ENCODE measurements at places on chromosomes 5 and 9.

GRCh38 chr5:139482050-139482889, at the start of gene STING1:
STING1 (minus strand) TSS chr5:139482758; CDS start chr5:139481704, 1,054 bp downstream.
- H3K4me1 ChIP-seq = no peaks in the 10 kb centered on the region
- peak within 1 kb of the TSS; percentile 94 for H3K27ac ChIP-seq
- H3K4me3 ChIP-seq = peak within 1 kb of the TSS; percentile 54

GRCh38 chr5:125497651-125498050, 751.2 kb upstream of the ZNF608 start:
- no peak overlapping the region for H3K27ac ChIP-seq
- DNase-seq = no peak
- no peak overlapping the region for H3K4me3 ChIP-seq

- no peaks in the 10 kb centered on the region for H3K36me3 ChIP-seq
- peaks cover 9% of the 10 kb centered on the region for H3K4me1 ChIP-seq
- DNase-seq = no peak
- H3K27me3 ChIP-seq = no peaks in the 10 kb centered on the region
- H3K4me3 ChIP-seq = no peak overlapping the region
Observed at GRCh38 chr5:110968246-110969005, 103.1 kb upstream of the TSLP start.

DNA sequence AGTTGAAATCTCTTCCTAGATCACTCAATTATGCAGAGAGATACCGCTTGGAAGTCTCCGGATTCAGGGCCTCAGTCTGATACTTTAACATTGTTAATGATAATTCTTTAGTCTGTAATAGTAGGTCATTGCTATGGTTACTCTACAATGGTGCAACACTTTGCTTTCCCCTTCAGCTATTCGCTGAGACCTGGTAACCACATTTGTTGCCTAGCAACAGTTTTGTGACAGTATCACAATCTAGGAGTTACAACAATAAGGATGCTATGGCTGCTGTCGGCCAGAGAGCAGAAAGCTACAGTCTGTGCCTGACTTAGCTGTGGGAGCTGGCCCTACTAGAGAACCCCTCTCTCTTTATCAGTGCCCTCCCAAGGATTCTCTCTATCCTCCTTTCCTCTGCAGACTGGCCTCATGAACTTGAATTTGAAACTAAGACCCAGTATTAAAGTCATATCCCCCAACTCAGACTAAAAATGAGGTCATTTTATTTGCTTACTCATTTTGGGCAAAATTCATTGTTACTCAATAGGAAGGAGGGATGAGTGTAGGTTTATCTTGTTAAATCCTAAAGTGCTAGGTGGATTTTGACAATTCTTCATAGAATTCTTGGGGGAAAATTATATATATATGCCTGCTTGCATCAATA, 39.3 kb downstream of the NR2F1 start:
- DNase-seq = no peak
- no peaks in the 10 kb centered on the region for H3K4me1 ChIP-seq
- no peaks in the 10 kb centered on the region for H3K36me3 ChIP-seq
- peak overlapping the region; percentile 84 for H3K27ac ChIP-seq
- H3K4me3 ChIP-seq = no peak overlapping the region
- H3K27me3 ChIP-seq = no peaks in the 10 kb centered on the region

DNA sequence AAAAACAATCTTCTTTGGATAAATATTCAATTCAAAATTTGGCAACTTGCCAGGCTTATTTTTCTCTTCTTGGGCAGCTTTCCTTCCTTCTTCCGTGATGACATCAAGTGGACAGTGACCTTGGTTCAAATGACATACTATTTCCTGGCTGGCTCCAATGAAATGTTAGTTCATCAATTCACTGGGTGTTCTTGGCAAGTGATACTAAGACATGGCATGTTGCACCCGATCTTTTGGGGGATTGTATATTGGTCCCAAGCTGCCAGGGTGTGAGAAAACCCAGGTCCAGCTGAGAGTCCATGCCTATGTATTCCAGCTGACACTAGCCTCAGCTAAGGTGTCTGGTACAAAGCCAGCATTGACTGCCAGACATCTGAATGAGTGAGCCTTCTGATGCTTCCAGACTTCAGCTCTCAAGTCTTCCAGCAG, 252.9 kb downstream of the MAT2B start:
- no peak for DNase-seq
- H3K27ac ChIP-seq = no peak overlapping the region
- H3K36me3 ChIP-seq = no peaks in the 10 kb centered on the region
- no peaks in the 10 kb centered on the region for H3K4me1 ChIP-seq
- no peak overlapping the region for H3K4me3 ChIP-seq

GRCh38 chr5:130066644-130067043, 162.4 kb downstream of the CHSY3 start:
- H3K36me3 ChIP-seq = no peaks in the 10 kb centered on the region
- H3K4me3 ChIP-seq = no peak overlapping the region
- peaks cover 13% of the 10 kb centered on the region for H3K4me1 ChIP-seq

DNA sequence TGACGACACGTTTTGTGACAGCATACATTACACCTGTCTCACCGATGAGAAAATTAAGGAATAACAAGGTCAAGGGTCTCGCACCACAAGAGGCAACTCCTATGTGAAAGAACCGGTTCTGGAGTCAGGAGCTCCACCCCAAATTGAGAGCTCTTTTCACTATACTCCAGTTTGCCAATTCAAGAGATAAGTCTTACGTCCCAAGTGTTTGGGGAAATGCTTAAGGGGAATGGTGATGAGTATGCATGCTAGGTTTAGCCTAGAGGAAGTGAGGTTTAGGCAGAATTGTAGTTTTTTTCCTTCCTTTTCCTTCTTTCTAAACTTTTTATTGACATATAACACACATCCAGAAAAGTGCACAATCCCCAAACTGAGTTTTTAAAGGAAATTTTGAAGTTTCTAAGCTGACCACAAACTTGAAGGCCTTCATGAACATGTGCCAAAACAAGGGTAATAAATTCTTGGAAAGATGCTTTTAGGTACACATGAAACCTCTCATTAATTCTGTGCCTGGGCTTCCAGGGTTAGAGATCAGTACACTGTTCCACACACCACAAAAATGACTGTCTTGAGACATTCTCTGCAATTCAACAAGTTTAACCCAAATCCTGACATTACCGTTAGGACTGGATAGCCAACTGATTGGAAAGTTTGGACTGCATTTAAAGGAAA, 127.6 kb upstream of the SLC1A3 start:
- DNase-seq = no peak
- no peaks in the 10 kb centered on the region for H3K36me3 ChIP-seq
- no peaks in the 10 kb centered on the region for H3K27me3 ChIP-seq
- H3K27ac ChIP-seq = no peak overlapping the region
- no peak overlapping the region for H3K4me3 ChIP-seq

DNA sequence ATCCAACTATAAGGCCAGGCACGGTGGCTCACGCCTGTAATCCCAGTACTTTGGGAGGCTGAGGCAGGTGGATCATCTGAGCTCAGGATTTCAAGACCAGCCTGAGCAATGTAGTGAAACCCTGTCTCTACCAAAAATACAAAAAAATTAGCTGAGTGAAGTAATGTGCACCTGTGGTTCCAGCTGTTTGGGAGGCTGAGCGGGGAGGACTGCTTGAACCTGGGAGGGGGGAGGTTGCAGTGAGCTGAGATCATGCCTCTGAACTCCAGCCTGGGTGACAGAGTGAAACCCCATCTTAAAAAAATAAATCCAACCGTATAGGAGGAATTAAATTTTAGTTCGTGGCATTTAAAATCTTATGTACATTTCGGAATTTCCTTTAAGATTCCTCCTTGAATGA, 123.4 kb downstream of the CDC42SE2 start:
- no peak overlapping the region for H3K27ac ChIP-seq
- H3K4me1 ChIP-seq = peaks cover 10% of the 10 kb centered on the region
- no peak overlapping the region for H3K4me3 ChIP-seq
- H3K27me3 ChIP-seq = no peaks in the 10 kb centered on the region
- H3K36me3 ChIP-seq = no peaks in the 10 kb centered on the region

GRCh38 chr5:79507251-79508205, 6.4 kb downstream of the HOMER1 start:
- H3K4me1 ChIP-seq = no peaks in the 10 kb centered on the region
- H3K27ac ChIP-seq = no peak overlapping the region
- no peak for DNase-seq
- no peaks in the 10 kb centered on the region for H3K36me3 ChIP-seq

DNA sequence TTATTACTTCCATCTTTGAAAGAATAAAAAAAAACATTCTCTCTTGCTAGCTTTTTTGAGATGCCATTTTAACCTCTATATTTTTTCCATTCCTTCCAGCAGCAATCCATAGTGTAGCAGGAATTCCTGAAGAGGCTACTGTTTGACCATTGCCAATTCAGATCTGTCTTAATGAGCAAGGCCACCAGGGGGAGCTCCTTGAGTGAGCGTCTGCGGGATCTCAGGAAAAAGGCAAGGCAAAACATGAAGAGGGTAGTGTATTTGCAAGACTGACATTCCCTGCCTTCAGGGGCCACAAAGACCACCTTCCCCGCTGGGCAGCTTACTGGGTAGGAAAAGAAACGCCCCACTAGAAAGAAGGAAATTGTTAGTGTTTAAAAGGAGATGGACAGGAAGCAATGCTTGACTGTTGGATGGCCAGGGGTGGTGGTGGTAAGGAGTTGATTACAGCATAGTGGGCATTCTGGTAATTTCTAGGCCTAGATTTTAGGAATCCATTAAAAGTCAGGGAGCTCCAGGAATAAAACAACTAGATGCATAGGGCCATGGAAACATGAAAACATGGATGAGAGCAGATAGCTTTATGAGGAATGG, 206.6 kb upstream of the HAPLN1 start:
- no peaks in the 10 kb centered on the region for H3K27me3 ChIP-seq
- DNase-seq = peak; percentile 76
- H3K36me3 ChIP-seq = no peaks in the 10 kb centered on the region
- no peaks in the 10 kb centered on the region for H3K4me1 ChIP-seq
- no peak overlapping the region for H3K4me3 ChIP-seq

GRCh38 chr5:106481374-106481773, 1189.4 kb downstream of the EFNA5 start:
- no peaks in the 10 kb centered on the region for H3K4me1 ChIP-seq
- H3K27me3 ChIP-seq = no peaks in the 10 kb centered on the region
- H3K36me3 ChIP-seq = no peaks in the 10 kb centered on the region
- DNase-seq = no peak
- no peak overlapping the region for H3K27ac ChIP-seq
- H3K4me3 ChIP-seq = no peak overlapping the region

DNA sequence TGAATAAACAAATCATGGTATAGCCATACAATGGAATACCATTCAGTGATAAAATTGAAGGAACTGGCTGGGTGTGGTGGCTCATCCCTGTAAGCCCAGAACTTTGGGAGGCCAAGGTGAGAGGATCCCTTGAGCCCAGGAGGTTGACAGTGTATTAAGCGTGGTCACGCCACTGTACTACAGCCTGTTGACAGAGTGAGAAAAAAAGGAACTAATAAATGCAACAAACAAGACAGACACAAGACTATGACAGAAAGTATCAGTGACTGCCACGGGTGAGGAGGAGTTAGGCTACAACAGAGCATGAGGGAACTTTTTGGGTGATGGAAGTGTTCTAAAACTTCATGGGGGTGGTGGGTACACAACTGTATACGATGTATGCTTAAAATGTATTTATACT, 2.2 kb downstream of the FNIP1 start:
- DNase-seq = no peak
- H3K4me1 ChIP-seq = peaks cover 56% of the 10 kb centered on the region
- no peak overlapping the region for H3K27ac ChIP-seq
- H3K36me3 ChIP-seq = no peaks in the 10 kb centered on the region

GRCh38 chr9:38039090-38039906, 29.7 kb downstream of the SHB start:
- H3K36me3 ChIP-seq = no peaks in the 10 kb centered on the region
- H3K4me1 ChIP-seq = no peaks in the 10 kb centered on the region
- DNase-seq = no peak
- peak overlapping the region; percentile 25 for H3K27ac ChIP-seq
- no peak overlapping the region for H3K4me3 ChIP-seq

DNA sequence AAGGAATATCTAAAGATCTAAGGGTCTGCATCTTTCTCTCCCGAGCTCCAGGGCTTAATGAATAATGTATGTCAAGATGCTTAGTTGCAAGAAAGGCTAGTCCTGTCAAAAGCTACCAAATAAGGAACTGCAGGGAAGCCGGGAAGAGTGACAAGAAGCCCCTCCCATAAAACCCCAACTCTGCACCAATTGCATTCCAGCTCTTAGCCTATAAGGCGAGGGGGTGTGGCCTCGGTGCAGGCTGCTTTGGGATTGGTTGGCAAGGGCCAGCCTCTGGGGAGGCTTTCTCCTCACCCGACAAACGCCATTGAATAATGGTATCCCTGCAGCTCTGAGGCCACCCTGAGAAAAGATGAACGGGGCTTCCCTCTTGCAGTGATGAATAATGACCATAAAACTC, 416.9 kb downstream of the RAB3C start:
- no peak overlapping the region for H3K27ac ChIP-seq
- no peak overlapping the region for H3K4me3 ChIP-seq
- H3K27me3 ChIP-seq = no peaks in the 10 kb centered on the region

DNA sequence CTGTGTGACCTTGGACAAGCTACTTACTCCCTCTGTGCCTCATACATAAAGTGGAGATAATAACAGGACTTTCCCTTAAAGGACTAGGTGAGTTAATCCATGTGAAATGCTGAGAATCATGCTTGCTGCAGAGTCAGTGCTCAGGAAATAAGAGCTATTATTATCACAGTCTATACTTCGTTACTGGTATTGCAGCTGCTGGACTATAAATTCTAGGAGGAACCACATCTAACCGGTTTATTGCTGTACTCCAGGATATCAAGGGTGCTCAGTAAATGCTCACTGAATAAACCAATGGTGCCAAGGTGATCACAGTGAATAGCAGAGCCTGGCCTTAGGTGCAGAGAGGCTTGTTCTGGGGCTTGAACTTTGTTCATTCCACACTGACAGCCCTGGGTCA, 69.3 kb downstream of the HSPA4 start:
- H3K4me1 ChIP-seq = no peaks in the 10 kb centered on the region
- no peaks in the 10 kb centered on the region for H3K36me3 ChIP-seq
- H3K27ac ChIP-seq = no peak overlapping the region
- DNase-seq = no peak

DNA sequence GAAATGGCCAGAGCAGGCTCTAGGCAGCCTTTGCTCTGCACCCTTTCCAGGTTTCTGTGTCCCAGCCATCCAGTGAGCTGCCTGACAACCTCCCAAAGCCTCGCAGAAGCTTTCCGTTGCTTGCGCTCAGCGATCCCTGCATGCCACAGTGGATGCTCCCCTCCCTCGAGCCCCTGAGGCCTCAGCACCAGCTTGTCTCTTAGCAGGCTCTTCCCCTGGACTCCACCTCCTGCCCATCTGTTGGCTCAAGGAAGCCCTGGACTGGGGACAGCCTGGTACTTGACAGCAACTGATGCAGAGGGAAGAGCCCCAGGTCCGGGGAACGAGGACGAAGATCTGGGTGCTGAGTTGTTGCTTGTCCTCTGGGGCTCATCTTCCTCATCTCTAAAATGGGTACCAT, 23.2 kb downstream of the TSPAN17 start:
- no peaks in the 10 kb centered on the region for H3K4me1 ChIP-seq
- DNase-seq = no peak
- H3K27ac ChIP-seq = no peak overlapping the region
- no peaks in the 10 kb centered on the region for H3K36me3 ChIP-seq

GRCh38 chr9:91354881-91355280, 6.8 kb downstream of the AUH start:
- no peak for DNase-seq
- H3K27me3 ChIP-seq = no peaks in the 10 kb centered on the region
- no peaks in the 10 kb centered on the region for H3K4me1 ChIP-seq
- H3K4me3 ChIP-seq = no peak overlapping the region
- H3K36me3 ChIP-seq = peaks cover 35% of the 10 kb centered on the region
